ENCODE measurements at places on chromosomes 12 and 14. TPM values are rescaled to one million over a fixed set of nuclear protein-coding genes. Genes with fewer than 3 reads are reported as not detected.

Gene IL31
- not detected for polyA plus RNA-seq

Gene CACNA2D4
- 1.9 TPM for polyA plus RNA-seq

Gene TPPP2
- polyA plus RNA-seq = 2.8 TPM

Gene EPYC
- 0.14 TPM for polyA plus RNA-seq

Gene ACOT6
- 0.18 TPM for polyA plus RNA-seq

Gene DIO2
- 0.66 TPM for polyA plus RNA-seq

Gene SDR9C7
- 0.23 TPM for polyA plus RNA-seq

Gene HOXC4
- 78.2 TPM for polyA plus RNA-seq

Gene DLGAP5
- 28.7 TPM for polyA plus RNA-seq

Gene OR4E2
- polyA plus RNA-seq = not detected

Gene HOXC9
- polyA plus RNA-seq = 24.9 TPM

Gene DNAJC22
- 17.3 TPM for polyA plus RNA-seq

Gene LAG3
- 3.1 TPM for polyA plus RNA-seq

Gene SDSL
- polyA plus RNA-seq = 5.4 TPM

Gene SLCO1A2
- 0.03 TPM for polyA plus RNA-seq

Gene ARMH4
- polyA plus RNA-seq = 88.5 TPM

Gene PRH2
- polyA plus RNA-seq = 0.45 TPM

Gene MIP
- polyA plus RNA-seq = not detected

Gene CEBPE
- not detected for polyA plus RNA-seq

Gene SART3
- polyA plus RNA-seq = 60.6 TPM

Gene FAM161B
- 12.7 TPM for polyA plus RNA-seq

Gene APOF
- polyA plus RNA-seq = not detected

Gene CDKN3
- 27.7 TPM for polyA plus RNA-seq

Gene GPR84
- 0.26 TPM for polyA plus RNA-seq

Gene PLEKHG7
- polyA plus RNA-seq = 0.66 TPM

Gene SLCO1C1
- 0.67 TPM for polyA plus RNA-seq

Gene SAMD4A
- 10.9 TPM for polyA plus RNA-seq

Gene RD3L
- not detected for polyA plus RNA-seq

Gene ANKRD52
- polyA plus RNA-seq = 42.5 TPM

Gene IAPP
- polyA plus RNA-seq = not detected

Gene SYNE3
- polyA plus RNA-seq = 2.4 TPM

Gene ADAM21
- polyA plus RNA-seq = 0.61 TPM

Gene CCDC177
- 0.14 TPM for polyA plus RNA-seq

Gene DBX2
- 0.24 TPM for polyA plus RNA-seq

Gene ZC2HC1C
- 1.7 TPM for polyA plus RNA-seq

Gene OR6C70
- polyA plus RNA-seq = not detected

Gene POTEM
- polyA plus RNA-seq = not detected

Gene SERPINA10
- polyA plus RNA-seq = 0.29 TPM

Gene RBM25
- 175 TPM for polyA plus RNA-seq

Gene RNU7-1
- polyA plus RNA-seq = not detected

Gene TMEM30B
- polyA plus RNA-seq = 5.0 TPM

Gene CCDC197
- not detected for polyA plus RNA-seq
